ENCODE measurements at places on chromosomes 16 and 17.

- no peak for DNase-seq
These were observed 466.3 kb downstream of the SOX9 start for GRCh38 chr17:72587156-72587555.

DNA sequence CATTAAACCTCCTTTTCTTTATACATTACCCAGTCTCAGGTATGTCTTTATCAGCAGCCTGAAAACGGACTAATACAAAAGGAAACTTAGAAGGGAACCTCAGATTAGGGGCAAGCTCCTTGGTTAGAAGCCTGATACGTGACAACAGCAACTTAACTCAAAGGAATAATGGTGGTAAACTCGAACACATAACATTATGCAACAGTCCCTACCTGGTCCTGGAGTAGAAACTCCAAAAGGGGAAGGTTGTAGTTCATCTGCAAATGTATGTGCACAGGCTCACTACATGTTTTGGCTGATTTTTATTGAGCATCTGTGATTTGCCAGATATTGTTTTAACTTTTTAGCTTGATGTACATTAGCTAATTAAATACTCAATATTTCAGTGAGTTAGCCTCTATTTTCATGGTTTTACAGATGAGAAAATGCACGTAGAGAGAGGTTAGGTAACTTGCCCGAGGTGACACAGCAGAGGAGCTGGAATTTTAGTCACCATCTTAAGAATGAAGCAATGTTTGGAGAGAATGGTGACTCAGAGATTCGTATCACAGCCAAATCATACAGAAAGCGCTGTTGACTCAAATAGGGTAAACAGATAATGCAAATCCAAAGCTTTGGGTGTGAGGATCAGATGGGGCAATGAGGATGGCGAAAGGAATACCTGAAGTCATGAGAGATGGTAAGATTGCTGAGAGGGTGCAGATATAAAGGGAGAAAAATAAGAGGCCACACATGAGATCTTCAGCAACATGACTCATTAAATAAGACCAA is 194.9 kb upstream of the RBFOX1 start:
- DNase-seq: no peak

- DNase-seq: no peak
These were observed 64.6 kb downstream of the CDK5R1 start for GRCh38 chr17:32551186-32551955.

DNA sequence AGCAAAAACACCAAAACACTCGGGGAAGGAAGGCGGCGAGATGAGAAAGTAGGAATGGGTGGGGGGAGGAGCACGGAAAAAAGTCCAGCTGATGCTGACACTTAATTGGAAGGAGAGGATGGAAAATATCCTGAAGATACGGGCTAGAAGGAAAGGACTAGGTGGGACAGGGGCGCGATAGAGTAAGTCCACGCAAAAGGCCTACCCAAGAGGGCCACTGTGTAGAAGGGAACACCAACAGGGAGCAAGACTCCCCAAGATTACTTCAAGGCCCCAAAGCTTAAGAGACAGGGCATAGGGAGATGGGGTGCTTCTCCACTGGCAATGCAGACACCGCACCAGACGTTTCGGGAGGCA is 736 bp downstream of the APPBP2 start:
- peak; percentile 53 for DNase-seq

DNA sequence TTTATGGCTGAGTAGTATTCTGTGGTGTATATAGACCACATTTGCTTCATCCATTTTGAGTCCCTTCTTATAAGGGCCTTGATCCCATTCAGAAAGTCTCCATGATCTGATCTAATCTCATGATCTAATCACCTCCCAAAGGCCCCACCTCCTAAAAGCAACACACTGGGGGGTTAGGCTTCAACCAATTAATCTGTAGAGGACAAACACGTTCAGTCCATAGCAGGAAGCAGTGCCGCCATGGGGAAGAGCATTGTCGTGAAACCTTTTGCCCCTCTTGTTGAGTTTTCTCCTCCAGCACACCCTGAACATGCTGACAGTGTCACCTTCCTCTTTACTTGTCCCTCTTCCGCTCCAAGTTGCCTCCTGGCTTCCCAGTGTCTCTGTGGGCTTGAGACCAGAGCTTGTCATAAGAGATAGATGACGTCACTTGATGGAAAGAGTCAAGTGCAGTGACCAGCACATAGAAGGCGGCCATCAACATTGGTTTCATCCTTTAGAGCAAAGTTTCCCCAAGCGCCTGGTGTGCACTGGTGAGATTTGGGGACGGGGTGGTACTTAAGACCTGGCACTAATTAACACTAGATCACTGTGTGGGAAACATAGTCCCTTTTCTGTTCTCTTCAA is 74.1 kb downstream of the PRKCB start:
- DNase-seq: no peak

DNA sequence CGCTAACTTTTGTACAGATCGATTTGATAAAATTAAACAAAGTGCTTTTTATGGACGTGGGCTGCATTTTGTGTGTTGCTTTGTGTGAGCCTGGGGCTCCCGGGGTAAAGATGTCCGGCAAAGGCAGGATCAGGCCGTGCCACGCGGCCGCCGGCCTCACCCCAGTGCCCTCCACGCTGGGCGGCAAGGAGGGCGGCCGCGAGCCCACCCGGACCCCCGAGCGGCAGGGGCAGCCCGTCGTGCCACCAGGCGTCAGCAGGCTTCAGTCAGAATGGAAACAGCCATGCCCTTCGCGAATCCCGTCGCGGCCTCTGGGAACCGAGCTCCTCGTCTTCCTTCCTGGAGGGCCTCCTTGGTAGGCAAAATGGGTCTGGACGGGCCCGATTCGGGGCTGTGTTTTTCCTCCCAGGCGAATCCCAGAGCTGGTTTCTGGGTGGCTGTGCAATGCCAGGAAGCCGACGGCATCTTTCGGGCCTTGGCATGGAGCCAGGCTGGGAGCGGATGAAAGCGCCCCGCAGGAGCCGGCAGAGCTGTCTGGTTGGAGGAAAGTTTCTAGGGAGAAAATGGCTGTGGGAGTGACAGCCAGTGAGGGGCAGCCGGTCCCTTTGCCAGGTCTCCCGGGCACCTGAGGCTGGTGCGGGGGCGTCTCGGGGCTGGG is 5.5 kb downstream of the SOX8 start:
- DNase-seq: no peak

GRCh38 chr16:57500578-57501111 is 14.4 kb upstream of the DOK4 start:
- no peak for DNase-seq

DNA sequence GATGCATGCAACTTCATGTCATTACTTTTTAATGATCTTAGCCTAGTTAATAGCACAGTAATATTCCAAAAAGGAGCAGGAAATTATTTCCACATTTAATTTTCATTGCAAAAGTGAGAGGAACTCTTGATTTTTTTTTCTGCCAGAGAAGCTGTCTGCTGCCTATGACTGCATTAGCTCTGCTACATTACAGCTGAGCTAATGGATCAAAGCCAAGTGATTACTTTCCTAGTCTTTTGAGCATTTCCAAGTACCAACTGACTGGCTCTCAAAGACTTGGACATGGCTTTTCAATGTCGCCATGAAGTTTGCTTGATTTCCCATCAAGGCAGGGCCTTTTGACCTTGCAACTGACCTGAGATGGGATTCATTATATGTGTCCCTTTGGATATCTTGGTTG is 356.6 kb upstream of the XYLT1 start:
- no peak for DNase-seq

- no peak for DNase-seq
These were observed 36.2 kb downstream of the ADCY7 start for GRCh38 chr16:50302472-50303005.

DNA sequence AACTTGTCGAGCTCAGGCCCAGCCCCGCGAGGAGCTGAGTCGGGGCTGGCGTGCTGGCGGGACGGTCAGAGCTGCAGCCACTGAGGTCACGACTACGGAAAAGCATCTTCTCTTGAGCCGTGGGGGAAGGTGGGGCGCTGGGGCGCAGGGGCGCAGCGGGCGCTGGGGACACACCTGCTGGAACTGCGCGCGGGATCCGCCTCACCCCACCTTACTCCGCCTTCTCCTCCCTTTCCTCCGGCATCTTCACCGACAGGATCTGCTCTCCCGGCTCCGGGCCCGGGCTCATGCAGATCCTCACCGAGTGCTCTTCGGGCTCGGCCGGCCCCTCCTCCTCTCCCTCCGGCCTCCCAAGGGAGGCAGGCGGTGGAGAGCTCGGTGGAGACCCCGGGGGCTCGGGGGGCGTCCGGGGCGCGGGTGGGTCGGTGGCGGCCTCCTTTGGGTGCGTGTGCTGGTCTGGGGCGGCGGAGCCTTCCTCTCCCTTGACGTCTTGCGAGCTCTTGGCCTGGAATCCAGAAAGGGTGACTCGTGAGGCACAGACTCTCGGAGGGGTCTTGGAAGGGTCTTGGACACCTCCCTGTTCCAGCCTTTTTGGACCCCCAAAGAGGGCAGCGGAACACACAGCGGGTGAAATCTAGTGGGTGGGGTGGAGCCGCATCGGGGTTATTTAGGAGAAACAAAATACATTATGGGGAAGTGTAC is 81.8 kb upstream of the KIFC3 start:
- DNase-seq: no peak

DNA sequence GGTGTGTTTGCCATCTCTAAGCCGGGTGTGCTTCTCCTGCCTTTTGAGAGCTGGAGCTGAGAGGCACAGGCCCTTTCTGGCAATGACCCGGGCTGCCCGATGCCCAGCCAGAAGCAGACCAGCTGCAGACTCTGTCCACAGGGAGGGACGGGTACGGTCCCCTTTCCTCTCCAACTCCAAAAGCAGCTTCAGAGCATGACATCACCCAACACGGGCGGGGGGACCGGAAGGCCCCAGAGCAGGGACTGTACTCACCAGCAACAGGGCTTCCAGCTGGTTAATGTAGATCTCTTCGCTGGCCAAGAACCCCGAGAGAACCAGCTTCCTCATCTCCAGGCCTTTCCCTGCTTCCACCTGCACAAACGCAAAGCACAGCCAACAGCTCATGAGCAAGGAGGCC is 79.4 kb downstream of the ABR start:
- DNase-seq: no peak

GRCh38 chr16:22397464-22397863 is 23.0 kb upstream of the CDR2 start:
- DNase-seq: no peak

DNA sequence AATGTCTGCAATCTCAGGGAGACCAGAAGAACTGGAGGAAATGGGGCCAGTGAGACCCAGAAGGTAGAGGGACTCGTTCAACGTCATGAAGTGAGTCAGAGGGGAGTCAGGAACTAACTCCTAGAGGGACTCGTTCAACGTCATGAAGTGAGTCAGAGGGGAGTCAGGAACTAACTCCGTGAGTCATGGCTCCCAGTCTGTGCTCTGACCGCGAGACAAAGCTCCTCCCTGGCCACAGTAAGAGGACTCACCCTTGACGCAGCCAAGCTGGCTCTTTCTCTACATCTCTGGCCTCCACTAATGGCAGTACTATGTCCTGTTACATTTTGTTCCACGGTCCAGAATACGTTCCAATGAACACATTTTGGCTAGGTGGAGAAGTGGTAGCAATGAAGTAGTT is 902.5 kb downstream of the KCNJ2 start:
- DNase-seq: no peak

- DNase-seq: no peak
These were observed 314.8 kb upstream of the GOT2 start for GRCh38 chr16:59048876-59049275.

GRCh38 chr17:29050176-29050575 is 7.2 kb downstream of the PIPOX start:
- DNase-seq: no peak

GRCh38 chr16:19284207-19284606 is 1.3 kb upstream of the CLEC19A start:
- DNase-seq: no peak

GRCh38 chr17:60695960-60696359 is 18.3 kb downstream of the BCAS3 start:
- no peak for DNase-seq

DNA sequence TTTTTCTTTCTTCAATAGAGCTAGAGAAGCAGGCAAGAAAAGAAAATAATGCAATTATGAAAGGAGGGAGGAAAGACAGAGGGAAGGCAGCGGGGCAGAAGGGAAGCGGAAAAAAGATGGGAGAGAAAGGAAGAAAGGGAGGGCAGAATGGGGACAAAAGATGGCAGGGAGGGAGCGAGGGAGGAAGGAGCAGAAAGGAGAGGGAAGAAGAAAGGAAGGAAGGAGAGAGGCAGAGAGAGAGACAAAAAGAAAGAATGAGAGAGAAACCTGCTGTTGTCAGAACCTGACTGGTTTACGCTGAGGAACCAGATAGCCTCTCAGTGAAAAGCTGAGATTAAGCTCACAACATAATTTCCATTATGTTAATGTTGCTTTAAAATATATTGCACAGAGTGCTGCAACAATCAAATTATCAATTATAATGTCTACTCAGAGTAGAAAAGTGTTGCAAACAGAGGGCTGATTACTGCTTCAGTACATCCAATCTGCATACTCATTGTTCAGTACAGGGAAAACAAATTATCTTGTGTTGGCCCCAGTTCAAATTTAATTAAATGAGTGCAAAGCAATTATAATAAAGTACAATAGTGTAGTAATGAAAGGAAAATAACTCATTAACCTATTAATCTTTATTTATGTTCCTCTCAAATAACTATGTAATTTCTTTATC is 32.0 kb upstream of the TOX3 start:
- DNase-seq: no peak

GRCh38 chr16:47141773-47142485 is 1.8 kb downstream of the NETO2 start:
- peak; percentile 67 for DNase-seq

GRCh38 chr16:87958632-87959031 is 7.4 kb downstream of the BANP start:
- DNase-seq: no peak

DNA sequence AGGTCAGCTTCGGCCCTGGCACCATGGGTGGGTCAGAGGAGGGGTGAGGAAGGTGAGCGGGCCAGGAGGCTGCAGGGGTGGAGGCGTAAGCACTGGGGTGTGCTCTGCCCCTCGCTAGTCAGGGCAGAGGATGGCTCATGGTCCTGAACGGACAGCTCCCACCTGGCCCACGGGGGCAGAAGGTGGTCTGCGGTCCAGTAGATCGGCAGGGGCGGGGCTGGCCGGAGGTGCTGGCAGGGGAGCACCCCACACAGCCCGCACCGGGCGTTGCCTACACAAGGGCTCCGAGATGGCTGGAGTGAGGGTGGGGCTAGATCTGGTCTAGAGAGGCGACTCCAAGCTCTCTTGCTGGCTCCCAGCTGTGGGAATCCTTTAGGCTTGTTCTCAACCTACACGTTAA is 8.2 kb downstream of the NPTX1 start:
- no peak for DNase-seq

DNA sequence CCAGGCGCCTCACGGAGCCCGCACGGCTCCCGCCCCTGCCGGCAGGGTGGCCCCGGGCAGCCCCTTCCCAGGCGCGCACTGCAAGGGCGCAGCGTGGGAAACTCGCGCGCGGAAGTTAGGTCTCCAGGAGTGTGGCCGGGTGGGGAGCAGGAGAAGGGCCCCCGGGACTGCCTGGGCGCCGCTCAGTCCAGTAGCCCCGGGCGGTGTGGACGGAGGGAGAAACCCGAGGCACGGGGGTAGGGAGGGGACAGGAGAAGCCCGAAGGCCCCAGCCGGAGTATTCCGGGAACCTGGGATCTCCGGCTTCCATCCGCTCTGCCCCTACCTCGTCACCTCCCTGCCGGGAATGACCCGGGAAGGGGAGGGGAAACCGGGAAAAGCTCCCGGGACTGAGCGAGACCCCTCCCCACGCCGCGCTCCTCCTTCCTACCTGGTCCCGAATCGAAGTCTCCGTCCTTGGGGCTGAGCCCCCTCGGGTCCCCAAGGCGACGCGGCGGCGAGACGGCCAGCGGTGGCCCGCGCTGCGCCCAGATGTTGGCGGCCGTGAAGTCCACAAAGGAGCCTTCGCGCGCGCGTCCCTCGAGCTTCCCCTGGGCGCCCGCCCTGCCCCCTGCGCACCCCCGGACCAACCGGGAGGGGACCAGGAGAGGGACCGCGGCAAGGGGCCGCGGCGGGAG is 418 bp downstream of the SOCS3 start:
- DNase-seq: no peak

Data from left renal pelvis (tissue), 4 donors.